ENCODE measurements at places on chromosomes 7 and 10.

DNA sequence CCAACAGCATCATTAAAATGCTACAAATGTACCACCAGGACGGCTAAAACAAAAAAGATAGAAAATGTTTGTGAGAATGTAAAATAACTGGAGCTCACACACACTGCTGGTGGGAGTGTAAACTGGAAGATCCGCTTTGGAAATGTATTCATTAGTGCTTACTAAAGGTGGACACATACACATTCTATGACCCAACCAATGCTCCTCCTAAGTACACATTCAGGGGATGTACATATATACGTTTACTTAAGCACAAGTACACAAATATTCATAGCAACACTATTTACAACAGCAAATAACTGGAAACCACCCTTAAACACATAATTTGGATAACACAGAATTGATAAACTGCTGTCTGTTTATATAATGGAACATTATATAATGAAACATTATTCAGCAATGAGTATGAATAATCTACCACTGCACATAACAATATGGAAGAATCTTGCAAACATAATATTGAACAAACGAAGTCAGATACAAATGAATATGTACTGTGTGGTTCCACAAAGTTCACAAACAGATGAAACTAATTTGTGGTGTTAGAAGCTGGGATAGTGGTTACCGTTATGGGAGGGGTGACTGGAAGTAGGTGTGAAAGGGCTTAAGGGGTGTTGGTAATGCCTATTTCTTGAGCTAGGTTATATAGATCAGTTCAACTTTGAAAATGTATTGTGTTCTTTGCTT, 52.1 kb downstream of the STRA8 start:
- no peak for DNase-seq

- DNase-seq, result peak; percentile 25
Observed at GRCh38 chr10:80924063-80924952, 386.6 kb downstream of the SH2D4B start.

DNA sequence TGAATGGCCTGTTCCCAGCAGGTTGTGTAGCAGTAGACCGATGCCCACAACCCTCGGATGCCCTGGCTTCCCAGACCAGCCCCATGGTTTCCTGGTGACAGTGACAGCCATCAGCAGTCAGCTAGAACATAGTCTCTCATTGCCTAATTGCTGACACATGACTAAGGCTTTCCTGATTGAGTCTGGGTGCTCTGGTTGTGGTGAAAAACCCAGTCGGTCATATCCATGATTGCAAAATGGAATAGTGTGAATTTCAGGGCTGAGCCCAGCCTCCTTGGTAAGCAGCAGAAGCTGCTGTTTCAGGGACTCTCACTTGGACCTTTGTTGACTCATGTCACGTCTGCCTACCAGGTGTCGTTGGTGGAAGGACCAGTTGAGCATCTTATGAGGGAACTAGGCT, 36.6 kb downstream of the POR start:
- no peak for DNase-seq

- no peak for DNase-seq
Observed at GRCh38 chr7:17054206-17054605, 172.4 kb upstream of the AGR3 start.

- peak; percentile 84 for DNase-seq
Observed at GRCh38 chr7:1065585-1066241, 21.4 kb downstream of the GPR146 start.

GRCh38 chr10:46556515-46557318, at the start of gene GPRIN2:
GPRIN2 (minus strand) TSS chr10:46556658; CDS start chr10:46550736, 5,922 bp downstream.
- DNase-seq, result peak; percentile 3

GRCh38 chr7:157684157-157684908, 347.5 kb downstream of the DNAJB6 start:
- no peak for DNase-seq

DNA sequence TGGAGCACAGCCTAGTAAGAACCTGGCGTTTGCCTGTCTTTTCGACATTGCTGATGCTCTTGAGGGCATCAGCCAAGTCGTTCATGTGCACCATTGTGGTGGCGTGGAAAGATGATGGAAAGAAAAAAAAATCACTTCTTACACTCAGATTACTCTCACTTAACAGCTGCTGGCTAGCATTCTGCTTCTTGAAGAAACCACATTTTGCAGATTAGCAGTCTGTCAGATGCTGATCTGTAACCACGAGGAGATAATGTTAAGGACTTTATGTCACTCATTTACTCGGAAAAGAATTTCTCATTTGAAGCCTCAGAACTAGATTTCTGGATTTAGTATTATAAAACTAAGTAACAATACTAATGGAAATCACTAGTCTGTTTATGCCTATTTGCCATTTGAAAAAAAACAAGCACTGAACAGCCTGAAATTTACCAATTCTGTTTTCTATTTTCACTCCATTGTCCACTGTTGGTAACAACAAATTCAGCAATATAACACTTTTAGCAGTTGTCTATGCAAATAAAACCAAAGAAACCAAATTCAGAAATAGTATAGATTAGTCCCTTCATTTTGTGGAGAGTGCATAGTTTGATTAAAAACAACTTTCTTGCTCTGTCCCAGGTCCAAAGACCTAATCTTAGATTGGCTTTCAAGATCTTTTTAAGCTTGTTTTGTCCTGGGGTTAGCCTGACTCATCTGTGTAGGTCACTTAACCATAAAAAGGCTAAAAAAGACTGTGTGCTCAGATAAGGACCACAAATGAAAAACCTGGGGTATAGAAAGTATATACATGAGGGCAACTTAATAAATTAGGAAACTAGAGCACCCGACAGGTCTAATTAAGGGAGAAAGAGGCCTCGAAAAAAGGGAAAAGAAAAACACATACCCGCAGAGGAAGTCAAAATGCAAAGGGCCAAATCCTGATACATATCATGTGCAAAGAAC, 67.5 kb downstream of the NT5C2 start:
- no peak for DNase-seq

DNA sequence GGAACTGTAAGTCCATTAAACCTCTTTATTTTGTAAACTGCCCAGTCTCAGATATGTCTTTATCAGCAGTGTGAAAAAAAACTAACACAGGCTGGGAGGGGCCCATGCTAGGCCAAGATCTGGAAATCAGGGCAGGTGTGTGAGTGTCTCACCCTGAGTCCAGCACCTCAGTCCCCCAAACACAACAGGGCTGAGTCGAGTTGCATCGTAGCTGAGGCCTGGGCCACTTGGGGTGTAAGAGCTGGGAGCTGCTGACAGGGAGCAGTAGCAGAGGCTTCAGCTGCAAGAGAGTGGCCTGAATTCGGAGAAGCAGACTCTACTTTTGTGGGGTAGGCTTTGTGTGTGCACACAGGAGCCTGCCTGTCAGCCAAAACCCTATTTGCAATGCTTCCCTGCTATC, 553.1 kb downstream of the PTPRN2 start:
- no peak for DNase-seq

DNA sequence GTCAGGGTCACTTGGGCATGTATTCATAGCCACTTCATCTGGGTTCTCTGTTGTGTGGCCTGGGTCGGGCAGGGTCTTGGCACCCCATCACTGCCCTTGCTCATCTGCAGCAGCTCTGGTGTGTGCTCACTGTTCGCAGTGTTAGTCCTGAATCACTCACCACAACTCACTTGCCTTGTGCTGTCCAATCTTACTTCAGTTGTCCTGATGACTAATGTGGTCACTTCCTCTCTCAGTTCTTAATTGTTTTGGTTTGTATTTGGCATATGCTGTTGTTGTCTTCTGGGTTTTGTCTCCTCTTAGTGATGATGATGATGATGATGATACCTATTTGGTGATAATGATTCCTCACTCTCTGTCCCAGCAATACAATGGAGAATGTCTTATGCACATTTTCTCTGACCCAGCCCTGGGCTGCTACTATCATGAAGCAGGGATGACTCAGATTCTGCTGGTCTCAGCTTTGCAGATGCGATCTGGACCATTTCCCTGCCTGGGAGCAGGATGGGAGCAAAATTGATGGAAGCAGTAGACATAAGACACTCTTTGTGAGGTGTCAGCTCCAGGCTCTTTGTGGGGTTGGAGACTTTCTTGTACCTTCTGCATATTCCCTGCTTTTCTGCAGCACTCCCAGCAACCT, 17.0 kb downstream of the ADRA2A start:
- DNase-seq, result no peak

DNA sequence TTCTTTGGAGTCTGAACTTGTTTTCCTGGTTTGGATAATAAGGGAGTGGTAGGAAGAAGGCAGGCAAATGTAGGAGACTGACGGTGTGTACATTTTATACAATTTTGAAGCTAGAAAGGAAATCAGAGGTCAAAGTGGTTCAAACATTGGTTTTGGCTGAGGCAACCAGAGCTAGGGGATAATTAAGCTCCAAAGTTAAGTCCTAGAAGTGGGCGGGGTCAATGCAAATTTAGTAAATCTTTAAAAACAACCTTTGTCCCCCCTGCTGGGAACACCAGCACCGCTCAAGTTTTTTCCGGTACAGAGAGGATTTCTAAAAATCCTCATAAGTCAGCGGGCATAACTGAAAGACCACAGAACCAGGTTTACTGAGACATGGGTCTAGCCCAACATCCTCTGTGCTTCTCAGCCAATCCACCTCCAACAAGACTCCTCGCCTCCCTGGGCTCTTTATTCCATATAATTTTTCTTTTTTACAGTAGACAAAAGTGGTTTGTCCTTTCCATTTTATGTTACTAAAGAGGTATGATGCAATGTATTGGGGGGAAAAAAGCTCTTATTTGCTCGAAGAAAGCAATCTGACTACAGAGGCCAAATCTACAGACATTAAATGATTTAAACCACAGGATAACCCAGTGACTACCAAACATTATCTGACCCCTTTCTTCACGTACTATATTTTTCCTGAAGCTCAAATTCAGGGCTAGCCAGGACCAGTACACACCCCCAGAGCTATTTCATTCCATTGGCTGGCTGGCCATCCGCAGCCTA, 1.6 kb downstream of the GLUD1 start:
- DNase-seq, result peak; percentile 27

DNA sequence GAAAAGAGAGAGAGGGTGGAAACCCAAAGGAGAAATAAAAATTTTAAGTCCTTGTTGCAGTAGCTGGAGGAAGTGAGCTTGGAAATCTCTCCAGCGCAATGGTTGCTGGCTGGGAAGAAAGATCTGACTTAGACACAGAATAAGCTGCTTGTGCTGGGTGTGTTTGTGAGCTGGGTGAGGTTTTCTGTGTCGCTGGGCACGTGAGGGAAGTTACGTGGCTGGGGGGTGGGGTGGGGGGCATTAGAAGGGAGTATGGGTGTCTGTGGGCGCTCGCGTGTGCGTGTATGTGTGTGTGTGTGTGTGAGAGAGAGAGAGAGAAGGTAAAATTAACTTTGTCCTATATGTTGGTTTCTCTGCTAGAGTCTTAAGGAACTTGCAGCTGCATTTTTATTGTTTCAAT, 11.6 kb downstream of the TCF7L2 start:
- DNase-seq, result no peak

GRCh38 chr10:49005270-49005669, 65.6 kb upstream of the LRRC18 start:
- DNase-seq, result no peak

DNA sequence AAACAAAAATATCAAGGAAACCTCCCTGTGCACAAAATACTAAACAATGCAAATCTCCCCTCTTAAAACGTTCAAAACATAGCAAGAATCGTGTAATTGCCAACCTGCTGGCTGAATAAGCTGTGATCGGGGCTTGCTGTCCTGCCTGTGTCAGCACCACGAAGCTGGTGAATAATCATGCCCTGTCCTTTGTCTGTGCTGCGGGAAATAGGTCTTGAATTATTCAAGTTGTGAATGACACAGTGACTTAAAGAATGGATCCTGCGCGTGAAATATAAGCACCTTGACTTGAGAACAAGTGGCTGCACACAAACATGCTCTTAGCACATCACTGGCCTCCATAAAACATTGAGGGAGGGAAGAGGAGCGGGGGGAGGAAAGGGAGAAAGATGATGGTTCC, 130.2 kb downstream of the OAT start:
- DNase-seq, result no peak

- no peak for DNase-seq
Observed at GRCh38 chr7:82507976-82508677, 64.5 kb upstream of the CACNA2D1 start.

GRCh38 chr7:1757601-1758000, 87.5 kb downstream of the ELFN1 start:
- no peak for DNase-seq

GRCh38 chr10:70576803-70577517, 25.6 kb downstream of the PRF1 start:
- DNase-seq, result no peak

DNA sequence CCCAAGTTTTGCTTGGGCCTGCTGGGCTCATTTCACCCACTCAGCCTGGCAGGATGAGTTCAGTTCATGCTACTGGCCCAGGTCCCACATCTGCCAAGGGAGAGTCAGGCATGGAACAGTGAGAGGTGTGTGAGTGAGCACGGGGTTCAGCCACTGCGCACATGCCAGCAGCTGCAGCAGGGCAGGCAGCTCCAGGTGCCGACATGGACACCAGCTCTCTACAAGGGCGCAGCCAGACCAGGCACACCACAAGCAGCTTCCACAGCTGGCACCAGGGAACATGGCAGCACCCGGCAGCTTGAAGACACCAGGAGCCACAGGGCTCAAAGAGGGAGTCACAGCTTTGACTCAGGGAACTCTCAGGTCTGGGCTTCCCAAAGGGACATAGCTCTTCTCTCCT, 938.0 kb downstream of the SORCS3 start:
- DNase-seq, result no peak

- no peak for DNase-seq
Observed at GRCh38 chr10:43865265-43866135, 216.8 kb upstream of the ZNF32 start.

GRCh38 chr7:133861876-133862275, 265.3 kb upstream of the LRGUK start:
- DNase-seq, result no peak

DNA sequence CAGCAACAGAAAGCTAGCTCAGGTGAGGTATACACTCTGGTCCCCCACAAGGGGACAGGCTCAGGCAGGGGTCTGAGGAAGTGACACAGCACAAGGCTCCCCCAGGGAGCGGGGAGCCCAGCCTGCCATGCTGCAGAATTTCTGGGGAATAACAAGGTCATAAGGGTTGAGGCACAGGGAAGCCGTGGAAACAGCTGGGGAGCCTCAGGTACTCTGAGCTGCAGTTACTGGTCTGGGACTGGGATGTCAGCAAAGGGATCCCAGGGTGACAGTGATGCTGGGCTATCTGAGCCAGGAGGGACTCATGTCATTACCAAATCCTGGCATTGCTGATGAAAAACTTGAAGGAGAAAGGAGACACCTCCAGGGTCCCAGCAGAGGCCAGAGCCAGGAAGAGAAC, 64.4 kb upstream of the NANOS1 start:
- no peak for DNase-seq

DNA sequence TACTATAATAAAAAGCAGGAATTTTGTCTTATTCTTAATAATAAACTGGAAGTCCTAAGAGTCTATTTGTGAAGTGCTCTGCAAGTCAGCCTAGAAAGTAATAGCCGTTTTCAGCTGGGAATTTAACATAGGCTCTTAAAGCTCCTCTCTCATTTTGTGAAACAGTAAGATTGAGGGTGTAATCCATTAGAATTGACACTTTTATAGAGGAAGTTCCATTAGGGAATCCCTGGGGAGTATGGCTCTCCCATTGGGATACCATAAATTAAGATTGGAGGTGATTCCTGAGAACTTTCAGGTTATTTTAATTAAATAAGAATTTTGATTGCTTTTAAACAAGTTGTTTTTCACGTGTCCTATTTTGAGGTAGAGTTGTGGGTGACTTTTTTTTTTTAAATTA, 68.0 kb downstream of the EXOC4 start:
- DNase-seq, result no peak
